NCI-H1092 (cell line): ENCODE measurements at places on chromosomes 5 and 9.

DNA sequence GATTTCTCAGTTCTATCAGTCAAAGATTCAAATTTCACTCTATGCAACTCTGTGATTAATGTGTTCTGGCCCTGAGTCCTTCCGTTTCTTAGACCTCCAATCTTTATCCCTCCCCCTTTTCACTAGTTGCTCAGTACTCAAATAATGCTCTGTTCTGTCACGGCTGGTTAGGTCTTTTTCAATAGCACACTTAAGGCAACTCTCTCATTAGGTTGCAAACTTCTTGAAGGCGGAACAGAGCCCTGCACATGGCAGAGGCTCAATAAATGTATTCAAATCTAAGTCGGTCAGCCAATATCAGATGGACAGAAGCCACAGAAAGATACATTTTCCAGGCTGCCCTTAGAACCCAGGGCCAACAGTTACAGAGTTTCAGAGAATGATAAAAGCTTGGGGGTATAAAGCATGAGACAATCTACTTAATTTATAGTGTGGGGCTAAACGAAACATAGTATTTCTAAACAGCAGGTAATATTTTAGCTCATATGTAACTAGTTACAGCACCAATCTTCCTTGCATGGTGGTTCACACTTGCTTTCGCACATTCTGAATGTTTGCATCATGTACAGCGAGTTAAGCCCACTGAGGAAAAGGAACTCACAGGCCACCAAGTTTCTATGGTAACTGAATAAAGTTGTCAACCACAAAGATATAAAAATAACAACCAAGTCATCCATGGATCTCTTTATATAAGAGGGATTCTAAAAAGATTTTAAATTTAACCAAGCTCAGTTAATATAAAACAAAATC is 67.1 kb upstream of the GOLPH3 start:
- no peak for DNase-seq

DNA sequence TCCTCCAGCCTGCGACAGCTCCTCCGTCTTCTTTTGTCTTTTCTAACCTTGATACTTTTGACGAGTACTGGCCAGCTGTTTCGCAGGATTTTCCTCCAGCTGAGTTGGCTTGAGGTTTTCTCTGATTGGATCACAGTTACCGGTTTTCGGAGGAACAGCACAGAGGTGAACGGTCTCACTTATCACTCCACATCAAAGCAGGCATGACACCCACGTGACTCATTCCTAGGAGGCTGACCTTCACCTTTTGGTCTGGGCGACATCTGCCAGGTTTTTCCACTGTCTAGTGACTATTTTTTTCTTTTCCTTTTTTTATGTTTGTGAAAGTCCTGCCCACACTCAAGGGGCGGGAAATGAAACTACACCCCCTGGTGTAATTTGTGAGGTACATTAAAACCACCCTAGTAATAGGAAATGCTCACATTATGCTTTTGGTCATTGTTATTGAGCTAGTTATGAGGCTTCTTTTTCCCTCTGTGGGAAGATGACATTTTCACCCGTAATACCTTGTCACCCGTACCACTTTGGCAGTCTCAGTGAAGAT is 319.2 kb downstream of the GADD45G start:
- DNase-seq = no peak

GRCh38 chr5:33801292-33801691 is 90.5 kb downstream of the ADAMTS12 start:
- no peak for DNase-seq

- DNase-seq = no peak
These were observed 616.8 kb upstream of the MEF2C start for GRCh38 chr5:89499787-89500186.

DNA sequence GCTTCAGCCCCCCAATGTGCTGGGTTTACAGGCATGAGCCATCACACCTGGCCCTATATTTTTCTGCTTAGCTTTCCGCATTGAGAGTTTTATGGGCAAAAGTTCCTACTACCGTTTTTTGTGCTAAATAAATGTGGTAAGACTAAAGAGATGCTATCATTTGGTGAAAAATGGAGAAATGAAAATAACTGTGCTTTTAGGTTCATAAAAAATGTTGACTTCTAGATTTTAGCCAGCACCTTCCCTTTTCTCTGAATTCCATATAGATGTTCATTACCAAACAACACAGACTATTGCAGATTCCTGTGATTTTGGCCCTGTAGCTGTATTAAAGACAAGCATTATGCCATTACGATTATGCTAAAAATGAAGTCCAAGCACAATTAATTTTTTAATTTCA is 72.0 kb upstream of the CTSL start:
- no peak for DNase-seq

DNA sequence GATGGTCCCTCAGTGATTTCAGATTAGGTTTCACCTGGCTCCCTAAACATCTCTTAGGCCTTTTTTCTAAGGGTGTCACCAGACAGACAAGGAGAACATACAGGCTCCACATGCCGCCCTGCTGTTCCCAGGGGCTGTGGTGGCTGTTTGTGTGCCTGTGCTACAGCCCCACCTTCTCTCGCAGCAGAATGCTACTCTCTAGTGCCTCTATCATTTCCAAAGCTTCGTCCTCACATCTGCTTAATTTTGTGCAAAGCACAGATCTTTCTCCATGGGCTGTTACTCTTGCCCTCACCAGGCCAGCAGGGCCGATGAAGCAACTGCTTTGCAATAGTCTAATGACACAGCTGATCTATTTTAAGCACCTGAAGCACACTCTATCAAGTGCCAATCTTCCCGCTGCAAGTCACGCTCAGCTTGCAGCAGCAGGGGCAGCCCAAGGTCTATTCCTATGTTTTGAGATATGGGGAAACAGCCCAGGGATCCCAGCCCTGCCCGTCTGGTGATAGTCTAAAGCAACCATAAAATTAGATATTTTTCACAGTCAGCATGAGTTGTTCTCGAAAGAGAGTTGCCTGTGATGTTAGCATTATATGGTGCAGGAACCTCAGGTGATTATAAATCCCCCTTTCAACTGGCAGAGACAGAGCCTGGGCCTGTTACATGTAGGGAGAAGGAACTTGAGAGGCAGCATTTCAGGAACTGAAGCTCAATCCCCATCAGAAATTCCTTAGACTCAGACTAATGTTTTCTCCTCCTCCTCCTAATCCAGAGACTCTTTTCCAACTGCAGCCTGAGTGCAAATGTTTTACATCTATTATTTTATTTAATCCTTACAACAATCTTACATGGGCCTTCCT is 12.7 kb downstream of the ABLIM3 start:
- DNase-seq = no peak

- no peak for DNase-seq
These were observed 43.7 kb upstream of the SHOC1 start for GRCh38 chr9:111838439-111838838.

DNA sequence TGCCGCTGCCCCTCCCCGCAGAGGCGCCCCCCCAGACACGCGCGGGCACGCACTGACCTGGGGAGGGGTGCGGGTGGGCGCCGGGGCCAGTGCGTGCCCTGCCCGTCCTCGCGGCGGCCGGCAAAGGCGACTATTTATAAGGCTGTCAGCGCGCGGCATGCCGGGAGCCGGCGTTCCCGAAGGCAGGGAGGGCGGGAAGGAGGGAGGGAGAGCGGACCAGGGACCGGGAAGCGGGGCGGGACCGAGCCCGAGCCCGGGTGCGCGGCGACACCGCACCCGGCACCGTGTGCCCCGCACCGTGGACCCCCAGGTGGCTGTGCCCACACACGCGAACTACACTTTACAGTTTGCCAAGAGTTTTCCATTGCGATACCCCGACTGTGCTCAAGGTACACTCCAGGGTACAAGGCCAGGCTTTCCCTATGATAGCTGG is at the start of gene AK1:
Gene AK1, minus strand, starts transcription at position 110 of the 433 bp plus-strand sequence. CDS start 3,058 bp downstream, outside the sequence.
- peak; percentile 74 for DNase-seq

- peak; percentile 36 for DNase-seq
These were observed 20.2 kb upstream of the GNPDA1 start for GRCh38 chr5:142032747-142033631.

- DNase-seq = no peak
These were observed 15.7 kb downstream of the RGS3 start for GRCh38 chr9:113479174-113479621.

DNA sequence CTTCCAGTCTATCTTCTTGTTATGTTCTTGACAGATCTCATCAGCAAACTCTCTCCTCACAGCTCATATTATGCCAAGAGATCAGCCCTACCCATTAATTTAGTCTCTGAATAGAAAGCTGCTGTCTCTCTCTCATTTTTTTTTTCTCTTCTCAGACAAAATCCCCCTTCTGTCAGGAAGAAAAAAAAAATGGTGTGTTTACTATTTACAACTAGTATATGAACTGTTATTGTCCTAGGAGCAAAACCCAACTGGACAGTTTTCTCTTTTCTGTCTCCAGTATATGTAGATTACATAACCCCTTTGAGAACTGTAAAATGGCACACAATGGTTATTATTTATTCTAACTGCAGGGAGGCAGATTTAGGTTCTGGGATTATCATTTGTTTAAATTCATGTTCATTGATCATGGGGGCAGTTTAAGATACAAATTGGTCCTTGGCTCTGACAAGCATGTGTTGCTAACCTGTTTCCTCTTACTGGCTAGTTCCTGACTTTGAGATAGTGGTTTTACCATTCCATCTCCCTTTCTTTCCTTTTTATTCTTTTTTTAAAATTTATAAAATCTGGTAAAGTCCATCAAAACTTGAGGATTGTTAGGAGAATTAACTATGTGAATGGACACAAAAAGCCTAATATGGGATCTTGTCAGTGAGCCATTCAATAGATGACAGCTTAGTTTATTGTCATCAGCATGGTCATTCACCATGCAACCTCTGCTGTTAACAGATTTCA is 210.0 kb upstream of the PAPPA start:
- no peak for DNase-seq

GRCh38 chr5:54117957-54118356 is 192.4 kb downstream of the ARL15 start:
- DNase-seq = no peak

- DNase-seq = no peak
These were observed 86.0 kb downstream of the ZNF608 start for GRCh38 chr5:124660229-124661093.

DNA sequence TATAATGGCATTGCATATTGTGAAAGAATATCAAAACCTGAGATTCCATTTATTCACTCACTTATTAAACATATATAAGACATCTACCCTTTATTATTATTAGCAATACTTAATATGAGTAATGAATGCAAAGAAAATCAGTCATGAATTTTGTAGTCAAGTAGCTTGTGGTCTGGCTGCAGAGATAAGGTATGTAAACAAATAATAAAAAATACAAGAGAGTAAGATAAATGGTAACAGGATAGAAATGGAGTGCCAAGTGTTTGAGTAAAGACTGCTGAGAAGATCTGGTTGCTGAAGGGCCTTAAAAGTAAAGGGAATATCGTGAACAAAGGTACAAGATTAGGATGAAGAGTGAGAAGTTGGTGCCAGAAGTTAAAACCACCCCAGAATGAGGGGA is 18.4 kb downstream of the TRIM32 start:
- DNase-seq = no peak

- DNase-seq = no peak
These were observed 356.6 kb upstream of the C9orf72 start for GRCh38 chr9:27929841-27930240.

DNA sequence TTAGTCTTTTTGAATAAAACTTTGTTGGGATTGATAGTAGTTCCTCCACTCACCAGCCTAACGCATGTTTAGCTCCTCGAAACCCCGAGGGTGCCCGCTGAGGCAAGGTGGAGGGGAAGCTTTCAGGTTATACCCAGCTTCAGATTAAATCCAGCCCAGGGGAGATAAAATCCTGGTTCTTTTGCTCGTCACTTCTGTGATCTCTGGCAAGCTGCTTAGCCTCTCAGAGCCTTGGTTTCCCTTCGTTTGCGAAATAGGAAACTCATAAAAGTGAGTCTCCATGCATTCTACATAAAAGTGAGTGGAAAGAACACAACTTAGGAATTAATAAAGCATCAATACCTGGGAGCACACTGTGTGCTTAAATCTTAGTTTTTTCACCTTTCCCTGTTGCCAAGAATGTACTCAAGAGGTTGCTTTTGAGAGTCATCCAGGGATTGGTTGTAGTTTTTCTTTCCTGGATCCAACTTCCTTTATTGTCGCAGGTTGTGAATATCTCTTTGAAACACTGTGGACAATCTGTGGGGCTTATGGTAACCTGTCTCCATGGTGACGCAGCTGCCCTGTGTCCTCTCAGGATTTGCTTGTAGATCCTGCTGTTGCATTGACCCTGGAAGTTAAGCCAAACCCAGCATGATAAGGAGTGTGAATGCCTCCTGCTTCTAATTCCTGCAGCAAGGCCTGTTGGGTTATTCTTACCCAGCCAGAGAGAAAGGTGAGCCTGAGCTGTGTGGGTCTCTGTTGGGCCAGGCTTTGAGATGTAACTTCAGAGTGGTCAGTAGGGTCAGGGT is 2.0 kb downstream of the GALNT12 start:
- DNase-seq = no peak

- no peak for DNase-seq
These were observed 207.6 kb downstream of the FBXL17 start for GRCh38 chr5:108174286-108174685.

GRCh38 chr5:135447298-135447929 is at the start of gene DCANP1:
Gene DCANP1 (minus strand): TSS chr5:135447348. CDS start chr5:135447108, 240 bp downstream.
- no peak for DNase-seq

GRCh38 chr5:142757564-142757963 is 12.6 kb upstream of the ARHGAP26 start:
- DNase-seq = no peak

DNA sequence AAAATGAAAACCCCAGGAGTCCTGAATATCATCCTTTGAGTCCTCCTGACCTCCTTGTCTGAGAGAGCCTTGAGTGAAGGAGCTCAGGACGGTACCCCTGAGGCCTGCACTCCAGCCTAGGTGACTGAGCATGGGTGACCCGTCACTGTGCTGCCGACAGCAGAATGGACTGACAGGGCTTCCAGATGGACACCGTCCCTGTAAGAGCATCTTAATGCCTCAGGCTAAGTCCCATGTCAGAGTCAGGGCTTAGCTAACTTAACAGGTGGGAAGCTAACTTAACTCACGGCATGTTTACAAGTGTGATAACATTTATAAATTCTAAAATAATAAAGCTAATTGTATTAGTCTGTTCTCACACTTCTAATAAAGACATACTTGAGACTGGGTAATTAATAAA is 68.3 kb downstream of the IL6ST start:
- no peak for DNase-seq

DNA sequence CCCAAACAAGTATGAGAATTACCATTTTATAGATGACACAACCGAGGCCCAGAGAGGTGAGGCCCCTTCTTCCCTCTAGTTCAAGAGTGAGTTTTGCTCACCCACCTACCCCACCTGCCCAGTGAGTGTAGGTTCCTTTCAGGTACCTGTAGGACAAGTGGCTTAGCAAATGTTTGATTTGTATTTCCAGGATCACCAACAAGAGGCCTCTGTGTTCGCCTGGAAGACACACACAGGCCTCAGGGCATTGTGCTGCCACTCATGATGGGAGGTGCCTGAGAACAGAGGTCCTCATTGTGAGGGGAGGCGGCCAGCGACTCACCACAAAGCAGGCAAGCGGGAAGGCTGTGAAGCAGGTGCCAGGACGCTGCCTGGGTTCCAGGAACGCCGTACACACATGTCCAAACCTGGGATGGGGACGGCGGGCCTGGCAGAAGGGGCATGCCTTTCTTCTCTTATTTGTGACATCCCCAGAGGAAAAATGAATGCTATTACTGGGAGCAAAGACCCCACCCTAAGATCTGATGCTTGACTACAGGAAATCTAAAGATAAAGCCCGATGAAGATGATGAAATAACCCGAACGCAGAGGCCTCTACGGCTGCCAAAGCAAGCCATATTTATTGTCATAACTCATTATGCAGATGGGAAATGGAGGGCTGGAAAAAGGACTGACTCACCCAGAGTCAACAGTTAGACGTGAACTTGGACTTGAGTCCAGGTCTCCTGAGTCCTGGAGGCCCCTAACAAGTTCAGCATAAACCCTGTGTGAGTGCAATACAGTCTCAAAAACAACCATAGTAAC is 60.2 kb upstream of the SLC25A51 start:
- DNase-seq = peak; percentile 47
